Aorta (tissue), 5 donors: ENCODE measurements at places on chromosomes 5 and 9.

- DNase-seq: no peak
Measured at GRCh38 chr5:143788401-143788800, 23.6 kb upstream of the HMHB1 start.

DNA sequence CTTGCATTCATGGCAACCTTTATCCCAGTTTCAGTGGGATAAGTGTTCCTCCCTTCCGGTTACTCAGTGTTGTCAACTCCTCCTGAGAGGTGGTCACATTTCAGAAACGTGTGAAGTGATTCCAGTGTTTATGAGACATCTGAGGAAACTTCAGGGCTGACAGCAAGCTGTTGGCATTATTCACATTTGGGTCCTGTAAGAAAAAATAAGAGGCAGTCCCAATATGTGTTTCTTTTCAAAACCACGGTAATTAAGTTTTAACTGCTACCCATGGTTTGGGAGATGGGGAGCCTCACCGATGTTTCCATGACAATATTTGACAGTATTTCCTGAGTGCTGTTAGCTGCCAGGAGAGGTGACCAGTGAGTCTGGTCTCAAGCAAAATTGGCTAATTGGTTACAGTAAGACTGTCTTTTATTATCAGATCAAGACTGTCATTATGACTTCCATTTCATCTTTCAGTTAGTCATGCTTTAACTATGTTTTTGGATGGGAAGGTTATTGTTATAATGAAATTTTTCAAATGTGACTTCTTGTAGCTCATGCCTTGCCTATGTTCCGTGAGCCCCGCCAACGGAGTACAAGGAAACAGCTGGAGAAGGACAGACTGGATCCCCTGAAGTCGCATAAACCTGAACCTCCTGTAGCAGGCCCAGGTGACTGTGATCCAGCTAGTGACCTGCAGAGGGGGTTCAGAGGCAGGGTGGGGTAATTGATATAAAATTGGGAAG, 115.3 kb downstream of the GDNF start:
- DNase-seq: no peak

DNA sequence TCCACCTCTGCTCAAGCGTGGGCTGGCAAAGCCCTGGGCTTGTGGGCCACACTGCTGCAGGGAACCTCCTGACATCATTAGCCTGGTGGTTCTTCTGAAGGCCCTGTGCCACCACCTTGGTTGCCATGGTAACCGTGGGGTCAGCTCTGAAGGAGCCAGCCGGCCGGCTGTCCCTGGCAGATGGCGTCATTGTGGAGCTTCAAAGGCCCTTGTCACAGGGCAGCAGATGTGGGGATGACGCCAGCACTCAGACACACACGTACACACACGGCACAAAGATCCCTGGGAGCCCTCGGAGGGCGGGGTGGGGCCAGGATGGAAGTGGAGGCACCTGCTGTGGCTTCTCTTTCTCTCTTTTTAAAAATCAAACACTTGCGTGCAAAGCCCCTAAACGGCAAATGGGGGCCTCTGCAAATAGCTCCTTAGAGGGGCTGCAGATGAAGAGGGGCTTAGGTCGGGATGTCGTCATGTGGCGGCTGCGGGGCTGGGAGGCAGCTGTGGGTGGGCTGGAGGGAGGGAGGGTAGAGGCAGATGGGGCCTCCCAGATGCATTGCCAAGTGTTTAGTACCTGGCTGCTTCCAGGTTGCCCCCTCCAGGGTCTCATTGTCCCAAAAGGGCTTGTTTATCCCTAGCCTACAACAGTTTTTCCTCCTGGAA, 19.5 kb upstream of the RPL26L1 start:
- peak; percentile 74 for DNase-seq

DNA sequence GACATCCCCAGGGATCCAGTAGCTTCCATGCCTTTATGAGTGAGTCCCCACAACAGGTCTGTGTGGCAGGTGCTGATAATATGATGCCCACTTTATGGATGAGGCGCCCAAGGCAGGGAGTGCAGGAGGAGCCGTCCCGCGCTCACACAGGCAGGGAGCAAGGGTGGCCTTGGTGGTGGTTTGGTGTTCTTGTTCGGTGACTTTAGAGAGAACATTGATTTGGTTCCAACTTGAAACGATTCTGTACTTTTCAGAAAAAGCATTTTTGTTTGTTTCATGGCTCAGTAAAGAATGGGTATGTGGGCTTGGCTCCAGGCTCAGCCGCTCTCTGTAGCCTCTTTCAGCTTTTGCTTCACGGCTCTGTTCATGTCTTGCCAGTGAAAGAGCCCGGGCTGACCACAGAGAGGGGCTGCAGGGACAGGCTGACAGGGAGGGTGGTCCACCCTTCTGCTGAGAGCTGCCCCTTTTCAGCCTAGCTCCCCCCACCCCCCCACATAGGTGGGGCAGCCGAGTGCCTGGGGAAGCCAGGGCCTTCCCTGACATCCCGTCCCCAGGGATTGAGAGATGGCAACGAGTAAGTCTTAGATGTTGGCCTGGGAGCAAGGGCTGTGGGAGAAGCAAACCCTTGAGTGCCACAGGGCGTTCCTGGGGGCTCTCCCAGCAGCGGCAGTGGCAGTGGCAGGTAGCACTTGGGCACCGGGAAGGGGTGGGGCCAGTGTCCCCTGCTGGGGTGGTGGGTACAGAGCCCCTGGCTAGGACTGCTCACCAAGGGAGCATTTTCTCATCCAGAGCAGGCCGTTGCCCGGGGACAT, 28.0 kb downstream of the NCS1 start:
- DNase-seq: no peak

- DNase-seq: no peak
Measured at GRCh38 chr5:12636209-12636608, 732.0 kb upstream of the CTNND2 start.

GRCh38 chr9:111144741-111145140, 106.5 kb upstream of the LPAR1 start:
- DNase-seq: no peak

- DNase-seq: no peak
Measured at GRCh38 chr5:88539693-88540365, 271.2 kb upstream of the TMEM161B start.
